Stimulated activated CD8-positive, alpha-beta memory T cell treated with anti-CD3 and anti-CD28 coated beads, Interleukin-2, amount 100 ng/mL, for 1 hour (primary cell): ENCODE measurements at places on chromosomes 1 and 21.

- no peak for DNase-seq
Observed at GRCh38 chr1:224170748-224171478, 12.1 kb upstream of the DEGS1 start.

DNA sequence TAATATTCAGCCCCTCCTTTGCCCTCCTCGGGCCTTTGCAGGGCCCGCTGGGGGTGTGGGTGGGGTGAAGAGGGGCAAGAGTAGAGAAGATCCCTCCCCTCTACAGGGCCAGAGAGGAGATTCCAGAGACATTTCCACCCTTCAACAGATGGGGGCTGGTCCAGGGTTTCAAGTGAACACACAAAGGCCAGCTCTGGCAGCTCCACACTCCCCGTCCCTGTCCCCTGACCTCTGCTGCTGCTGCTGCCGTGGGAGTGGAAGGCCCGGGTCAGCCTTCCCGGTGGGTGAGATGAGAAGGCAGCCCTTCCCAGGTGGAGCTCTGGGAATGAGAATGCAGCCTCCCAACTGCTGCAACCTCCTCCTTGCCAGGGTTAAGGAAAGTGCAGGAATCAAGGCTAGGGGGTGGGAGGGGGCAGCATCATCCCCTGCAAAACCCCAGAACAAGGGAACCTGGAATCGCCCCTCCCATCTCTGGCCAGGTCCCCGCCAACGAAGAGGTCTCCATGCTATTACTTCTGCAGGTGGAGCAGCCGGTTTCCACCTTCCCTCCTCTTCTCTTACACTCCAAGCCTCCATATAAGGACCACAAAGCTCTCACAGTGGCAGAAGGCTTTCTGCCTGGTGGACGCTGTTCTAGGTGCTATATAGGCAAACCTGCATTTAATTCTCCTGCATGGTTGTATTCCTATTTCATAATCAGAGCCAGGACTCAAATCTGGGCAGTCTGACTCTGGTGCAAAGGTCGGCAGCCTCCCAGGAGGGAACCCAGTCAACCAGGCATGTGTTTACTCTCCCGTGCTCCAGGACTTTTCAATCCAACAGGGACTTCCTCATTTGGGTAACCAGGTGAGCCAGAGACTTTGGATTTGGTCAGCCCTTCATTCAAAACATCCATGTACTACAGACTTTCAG, 22.9 kb upstream of the ARHGEF10L start:
- no peak for DNase-seq

DNA sequence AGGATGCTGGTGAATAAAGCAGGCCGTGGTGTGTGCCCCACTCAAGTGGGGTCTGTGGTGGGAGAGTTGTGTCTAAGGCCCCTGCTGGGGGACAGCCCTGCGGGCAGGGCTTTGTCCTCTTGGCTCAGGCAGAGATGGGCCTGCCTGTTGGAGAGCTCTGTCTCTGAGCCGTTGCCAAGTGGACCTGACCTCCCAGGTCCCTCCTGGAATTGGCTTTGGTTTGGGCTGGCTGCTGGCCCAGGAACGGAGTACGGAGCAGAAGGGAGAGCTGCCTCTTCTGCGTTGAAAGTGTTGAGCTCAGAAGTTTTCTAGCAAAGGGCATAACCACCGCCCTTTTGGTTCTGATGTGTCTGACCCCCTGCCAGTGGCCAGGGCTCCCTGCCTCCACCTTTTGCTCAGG, 153.9 kb downstream of the PEX14 start:
- DNase-seq, result no peak

GRCh38 chr1:149993764-149994163, 16.8 kb downstream of the OTUD7B start:
- no peak for DNase-seq

- no peak for DNase-seq
Observed at GRCh38 chr1:220670365-220670764, 19.8 kb upstream of the C1orf115 start.

GRCh38 chr1:202116287-202116686, 6.4 kb upstream of the GPR37L1 start:
- DNase-seq, result no peak

- DNase-seq, result no peak
Observed at GRCh38 chr1:175254190-175254589, 61.6 kb upstream of the KIAA0040 start.

DNA sequence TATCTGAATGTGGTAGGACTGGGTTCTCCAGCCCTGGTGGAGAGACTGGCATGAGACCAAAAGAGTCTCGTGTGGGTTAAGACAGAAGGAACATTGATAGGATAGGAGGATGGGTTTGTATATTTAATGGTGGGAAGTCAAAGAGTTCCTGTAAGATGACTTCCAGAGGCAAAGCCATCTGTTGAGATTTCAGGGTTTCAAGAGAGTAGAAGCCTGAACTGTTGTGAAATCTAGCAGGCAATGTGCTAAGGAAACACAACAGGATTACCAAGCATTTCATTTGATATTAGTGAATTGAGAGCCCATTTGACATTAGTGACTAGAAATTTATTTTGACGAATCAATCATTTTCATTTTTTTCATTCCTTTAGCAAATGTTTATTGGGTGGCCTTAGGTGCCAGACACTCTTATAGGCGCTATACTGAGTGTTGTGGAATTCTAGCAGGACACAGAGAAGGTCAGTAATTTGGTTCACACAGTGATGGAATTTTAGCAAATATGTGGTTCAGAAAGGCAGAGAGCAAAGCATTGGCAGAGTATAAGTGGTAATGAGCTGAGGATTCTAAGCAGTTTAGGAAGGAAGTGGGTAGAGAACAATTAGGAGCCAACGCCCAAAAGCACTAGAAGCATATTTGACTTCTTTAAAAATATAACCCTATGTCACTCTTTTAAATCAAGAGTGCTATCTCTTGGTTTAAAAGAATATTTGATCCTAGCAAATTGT, 149.3 kb downstream of the AK5 start:
- no peak for DNase-seq

GRCh38 chr1:173332026-173332425, 124.9 kb upstream of the TNFSF4 start:
- no peak for DNase-seq

DNA sequence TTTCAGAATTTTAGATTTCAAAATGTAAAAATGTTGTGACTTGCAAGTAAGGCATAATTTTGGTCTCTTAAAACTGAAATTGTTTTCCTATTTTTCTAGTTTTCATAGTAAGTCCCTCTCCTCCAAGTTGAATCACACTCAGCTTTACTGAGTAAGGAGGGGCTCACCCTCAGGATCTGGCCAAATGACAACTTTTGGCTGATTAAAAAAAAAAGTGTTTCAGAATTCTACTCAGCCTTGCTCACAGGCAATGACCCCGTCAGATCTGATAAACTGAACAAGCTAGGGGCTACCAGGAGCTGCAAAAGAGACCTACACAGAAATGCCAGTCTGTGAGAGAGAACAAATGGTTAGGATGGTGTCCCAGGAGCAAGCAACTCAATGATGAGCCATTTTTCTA, 159.8 kb downstream of the PBX1 start:
- DNase-seq, result no peak

- DNase-seq, result no peak
Observed at GRCh38 chr1:66648901-66649595, 103.2 kb upstream of the DYNLT5 start.

DNA sequence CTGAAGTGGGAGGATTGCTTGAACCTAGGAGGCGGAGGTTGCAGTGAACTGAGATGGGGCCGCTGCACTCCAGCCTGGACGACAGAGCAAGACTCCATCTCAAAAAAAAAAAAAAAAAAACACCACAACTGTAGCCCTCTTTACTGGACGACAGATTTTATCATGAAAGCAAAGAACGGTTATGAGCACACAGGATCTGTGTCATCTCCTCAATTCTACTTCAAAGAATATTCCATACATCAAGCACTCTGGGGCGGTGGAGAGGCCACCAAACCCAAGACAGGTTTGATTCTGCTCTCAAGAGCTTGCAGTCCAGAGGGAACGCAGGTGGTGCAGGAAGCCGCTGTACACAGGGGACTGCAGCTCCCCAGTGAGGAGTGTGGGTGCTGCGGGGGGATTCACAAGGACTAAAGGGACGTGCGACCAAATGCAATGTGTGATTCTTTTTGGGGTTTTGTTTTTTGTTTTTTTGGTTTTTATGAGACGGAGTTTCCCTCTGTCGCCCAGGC, 110.1 kb downstream of the SPSB1 start:
- DNase-seq, result no peak

DNA sequence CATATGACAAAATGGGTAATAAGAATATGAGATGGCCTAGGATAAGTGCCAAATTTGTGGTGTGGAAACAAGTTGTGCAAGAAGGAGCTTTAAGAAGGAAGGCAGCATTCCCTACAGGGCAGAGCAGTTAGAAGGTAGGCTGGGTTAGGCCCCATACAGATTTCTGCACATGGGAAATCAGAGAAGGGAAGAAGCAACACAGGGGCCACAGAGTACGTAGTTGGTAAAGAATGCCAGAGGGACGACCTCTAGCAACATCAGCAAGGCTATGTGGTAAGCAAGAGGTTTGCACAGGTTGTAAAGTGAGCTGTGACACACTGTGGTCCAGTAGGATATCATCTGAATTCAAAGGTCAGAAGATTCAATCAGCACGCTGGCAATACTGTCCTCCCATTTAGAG, 765.6 kb upstream of the B3GALT2 start:
- no peak for DNase-seq

- DNase-seq, result peak; percentile 75
Observed at GRCh38 chr1:26853156-26853555, 9.8 kb upstream of the SFN start.

GRCh38 chr1:150092180-150092791, 24.7 kb downstream of the VPS45 start:
- no peak for DNase-seq

- peak; percentile 6 for DNase-seq
Observed at GRCh38 chr21:32921632-32922230, 104.0 kb upstream of the OLIG2 start.

- no peak for DNase-seq
Observed at GRCh38 chr1:247542811-247543210, 6.1 kb upstream of the GCSAML start.

DNA sequence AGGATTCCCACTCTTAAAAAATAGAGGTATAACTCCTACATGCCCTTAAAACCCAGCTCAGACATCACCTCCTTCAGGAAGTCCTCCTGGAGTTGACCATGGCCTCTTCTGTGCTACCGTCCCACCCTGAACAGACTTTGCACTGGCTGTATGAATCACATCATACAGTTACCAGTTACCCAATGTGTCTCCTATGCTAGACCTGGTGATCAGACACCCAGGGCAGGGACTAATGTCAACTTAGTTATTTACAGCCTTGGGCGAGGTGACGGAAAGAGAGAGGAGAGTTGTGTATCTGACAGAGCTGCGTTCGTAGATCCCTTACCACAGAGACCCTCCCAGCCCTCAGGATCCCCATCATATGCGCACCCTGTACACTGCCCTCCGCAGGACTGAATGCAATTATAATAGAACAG, 72.7 kb downstream of the SLC66A1 start:
- DNase-seq, result no peak

DNA sequence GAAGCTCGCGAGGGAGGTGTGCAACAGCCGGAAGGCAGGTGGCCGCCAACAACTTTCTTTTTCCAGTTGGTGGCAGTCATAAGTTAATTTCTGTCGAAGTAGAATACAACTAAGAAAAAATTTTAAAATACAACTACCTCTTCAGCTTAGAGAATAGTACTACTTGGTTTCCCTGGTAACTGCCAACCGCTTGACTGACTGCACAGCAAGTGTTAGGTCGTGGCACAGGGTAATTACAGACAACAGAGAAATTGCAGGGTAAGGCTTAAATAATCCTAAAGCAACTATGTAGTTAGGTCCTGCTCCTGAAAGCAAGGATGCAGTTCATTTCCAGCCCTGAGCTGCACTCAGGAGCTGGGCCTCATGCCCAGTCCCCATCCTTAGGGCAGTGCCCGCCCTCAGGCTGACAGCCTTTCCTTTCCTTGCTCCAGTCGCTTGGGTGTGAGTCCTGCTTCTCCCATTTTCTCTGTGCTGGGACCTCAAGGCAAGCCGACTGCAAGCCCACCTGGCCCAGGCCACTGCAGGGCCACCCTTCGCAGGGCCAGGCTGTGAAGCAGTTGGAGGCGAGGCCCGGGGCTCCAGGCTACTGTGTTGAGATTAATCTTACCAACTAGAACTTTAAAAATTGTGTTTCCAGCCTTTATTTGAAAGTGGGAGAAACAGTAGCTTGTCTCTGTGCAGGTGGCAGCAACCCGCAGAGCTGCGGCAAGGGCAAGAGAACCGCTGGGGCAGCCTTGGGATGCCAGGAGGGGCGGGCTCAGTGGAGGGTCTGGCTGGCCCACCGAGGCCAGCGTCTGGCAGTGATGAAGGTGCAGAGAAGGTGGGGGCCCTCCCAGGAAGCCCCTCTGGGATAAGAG, 148.3 kb downstream of the PCBP3 start:
- DNase-seq, result no peak

DNA sequence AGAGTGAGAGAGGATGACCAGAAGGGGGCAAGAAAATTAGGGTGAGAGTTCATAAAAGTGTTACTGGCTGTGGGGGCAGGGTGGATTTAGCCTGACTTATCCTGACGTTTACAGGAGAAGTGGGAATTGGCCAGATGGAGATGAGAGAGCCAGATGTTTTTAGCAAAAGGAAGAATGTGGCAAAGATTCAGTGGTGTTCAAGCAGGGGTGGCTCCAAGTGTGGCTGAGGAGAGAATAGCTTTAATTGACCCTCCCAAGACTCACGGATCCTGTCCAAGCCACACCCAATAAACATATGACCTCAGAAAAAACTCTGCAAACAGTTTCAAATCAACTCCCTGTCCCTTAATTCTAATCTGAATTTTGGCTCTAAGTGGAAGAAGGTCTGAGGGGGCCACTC, 35.2 kb upstream of the EDEM3 start:
- no peak for DNase-seq

- DNase-seq, result no peak
Observed at GRCh38 chr1:3231826-3232225, 162.8 kb downstream of the PRDM16 start.

DNA sequence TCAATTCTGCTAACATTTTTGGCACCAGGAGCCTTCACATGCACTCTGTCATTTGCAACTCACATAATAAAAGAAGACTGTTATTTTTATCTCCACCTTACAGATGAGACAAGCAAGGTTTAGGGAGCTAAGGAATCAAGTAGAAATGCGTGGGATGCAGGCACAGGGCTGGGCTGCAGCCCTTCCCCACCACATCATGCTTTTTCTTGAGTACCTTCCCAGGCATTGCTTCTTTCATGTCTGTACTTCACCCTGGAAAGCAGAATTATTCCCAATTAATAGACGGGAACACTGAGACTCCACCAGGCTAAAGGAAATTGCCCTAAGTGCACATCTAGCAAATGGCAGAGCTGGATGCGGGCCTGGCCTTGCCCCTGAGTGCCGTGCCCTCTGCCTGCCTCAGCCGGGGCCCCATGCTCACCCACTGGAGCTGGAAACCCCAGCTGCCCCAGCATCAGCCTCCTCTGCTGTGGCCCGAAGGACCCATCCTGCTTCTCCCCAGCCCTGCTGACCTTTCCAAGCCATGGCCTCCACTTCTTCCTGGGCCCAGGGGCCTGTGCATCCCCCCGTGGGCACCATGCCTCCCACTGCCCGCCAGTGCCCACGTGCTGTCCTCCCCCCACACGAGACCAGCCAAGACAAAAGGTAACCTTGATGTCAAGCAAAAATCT, 257.5 kb downstream of the TOMM20 start:
- DNase-seq, result no peak
